Mammary epithelial cell (primary cell): ENCODE measurements at places on chromosomes 4 and X. TPM values are rescaled to one million over a fixed set of nuclear protein-coding genes. Genes with fewer than 3 reads are reported as not detected.

RPL39 gene
- 1,408 and 1,450 TPM in 2 replicates for total RNA-seq

NAT8L gene
- not detected for total RNA-seq

CTAG1B gene
- not detected for total RNA-seq

GPR143 gene
- not detected in 2 replicates for total RNA-seq

FAM9C gene
- total RNA-seq, result not detected

MAGEA12 gene
- total RNA-seq, result not detected in 2 replicates

STS gene
- total RNA-seq, result 1.8 and 2.7 TPM in 2 replicates
